ENCODE measurements at places on chromosomes 2 and 18. TPM values are rescaled to one million over a fixed set of nuclear protein-coding genes. Genes with fewer than 3 reads are reported as not detected.

AQP12A gene
- not detected for polyA plus RNA-seq

ZFP36L2 gene
- 211 TPM for polyA plus RNA-seq

RPIA gene
- 51.2 TPM for polyA plus RNA-seq

INHBB gene
- not detected for polyA plus RNA-seq

SP5 gene
- polyA plus RNA-seq: not detected

NETO1 gene
- 3.4 TPM for polyA plus RNA-seq

SCTR gene
- polyA plus RNA-seq: not detected

EVX2 gene
- not detected for polyA plus RNA-seq

TDRD15 gene
- polyA plus RNA-seq: 0.09 TPM

CYTIP gene
- 91.9 TPM for polyA plus RNA-seq

UPP2 gene
- polyA plus RNA-seq: not detected

SDC1 gene
- not detected for polyA plus RNA-seq

ERBB4 gene
- not detected for polyA plus RNA-seq

SMAD7 gene
- 0.47 TPM for polyA plus RNA-seq

PCARE gene
- not detected for polyA plus RNA-seq

SERPINB3 gene
- polyA plus RNA-seq: not detected

ARHGEF33 gene
- not detected for polyA plus RNA-seq

KIAA2012 gene
- polyA plus RNA-seq: not detected

SIX3 gene
- not detected for polyA plus RNA-seq

DSC3 gene
- polyA plus RNA-seq: not detected

LIMS4 gene
- 1.6 TPM for polyA plus RNA-seq

LTBP1 gene
- polyA plus RNA-seq: 0.92 TPM

All from naive B cell (primary cell).